NCI-H1694 treated with DMSO at 0.1 percent for 48 hours (cell line): ENCODE measurements at places on chromosomes 16 and 17.

DNA sequence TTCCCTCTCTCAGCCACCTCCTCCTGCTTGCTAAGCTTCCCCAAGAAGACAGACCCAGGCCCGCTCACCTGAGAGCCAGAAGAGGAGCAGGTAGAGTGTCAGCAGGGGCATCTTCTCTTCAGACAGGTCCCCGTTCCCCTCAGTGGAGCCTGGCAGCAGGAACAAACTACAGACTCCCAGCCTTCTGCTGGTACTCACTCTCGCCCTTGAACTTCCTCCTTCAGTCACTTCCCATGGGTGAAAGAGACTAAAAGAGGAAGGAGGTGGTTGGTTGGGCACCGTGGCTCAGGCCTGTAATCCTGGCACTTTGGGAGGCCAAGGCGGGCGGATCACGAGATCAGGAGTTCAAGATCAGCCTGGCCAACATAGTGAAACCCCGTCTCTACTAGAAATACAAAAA, at the start of gene CD300LF:
Gene CD300LF, minus strand, starts transcription at position 168 of the 400 bp plus-strand sequence. Its CDS starts 57 bp downstream, at position 111.
- no peak for DNase-seq

DNA sequence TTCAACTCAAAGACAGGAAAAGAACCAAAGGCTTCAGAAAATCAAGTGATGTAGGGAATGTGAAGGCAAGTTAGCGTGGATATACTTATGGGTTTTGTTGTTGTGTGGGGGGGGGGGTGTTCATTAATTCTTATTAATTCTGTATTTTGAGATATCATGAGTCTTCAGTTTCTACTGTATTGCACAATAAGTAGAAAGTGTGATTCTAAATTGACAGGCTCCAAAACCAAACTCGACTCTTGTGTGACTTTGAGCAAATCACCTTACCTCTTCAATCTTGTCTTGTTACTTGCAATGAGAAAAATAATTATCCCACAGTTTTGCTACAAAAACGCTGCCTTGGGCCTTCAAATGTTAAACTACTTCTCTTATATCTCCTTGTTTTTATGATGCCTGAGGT, 453.9 kb upstream of the GOT2 start:
- DNase-seq, result no peak

DNA sequence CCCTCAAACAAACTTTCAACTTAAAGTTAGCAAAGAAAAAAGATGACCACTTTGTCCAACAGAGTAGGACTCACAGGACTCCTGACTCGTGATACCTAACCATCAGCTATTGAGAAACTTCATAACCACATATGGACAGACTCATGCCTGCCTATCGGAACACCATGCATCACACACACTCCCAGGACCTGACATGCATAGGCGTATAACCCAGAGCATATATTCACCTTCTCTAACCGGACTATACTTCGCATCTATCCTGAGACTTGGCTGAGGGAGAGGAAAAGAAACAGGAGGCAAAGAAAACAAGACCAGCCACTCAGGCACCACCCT, 2.2 kb downstream of the PIP4K2B start:
- DNase-seq, result no peak

DNA sequence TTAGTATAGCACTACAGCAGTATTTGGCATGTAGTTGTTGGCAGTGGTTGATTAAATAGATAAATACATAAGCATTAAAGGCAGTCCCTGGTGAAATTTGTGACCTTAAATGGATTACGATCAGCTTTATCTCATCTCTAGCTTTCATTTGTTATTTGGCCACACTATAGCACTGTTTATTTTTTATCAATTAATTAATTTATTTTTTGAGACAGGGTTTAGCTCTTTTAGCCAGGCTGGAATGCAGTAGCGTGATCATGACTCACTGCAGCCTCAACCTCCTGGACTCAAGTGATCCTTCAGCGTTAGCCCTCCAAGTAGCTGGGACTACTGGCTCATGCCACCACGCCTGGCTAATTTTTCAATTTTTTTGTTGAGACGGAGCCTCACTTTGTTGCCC, 18.7 kb upstream of the ARHGAP17 start:
- no peak for DNase-seq

GRCh38 chr16:27108826-27109665, 42.3 kb downstream of the C16orf82 start:
- no peak for DNase-seq

DNA sequence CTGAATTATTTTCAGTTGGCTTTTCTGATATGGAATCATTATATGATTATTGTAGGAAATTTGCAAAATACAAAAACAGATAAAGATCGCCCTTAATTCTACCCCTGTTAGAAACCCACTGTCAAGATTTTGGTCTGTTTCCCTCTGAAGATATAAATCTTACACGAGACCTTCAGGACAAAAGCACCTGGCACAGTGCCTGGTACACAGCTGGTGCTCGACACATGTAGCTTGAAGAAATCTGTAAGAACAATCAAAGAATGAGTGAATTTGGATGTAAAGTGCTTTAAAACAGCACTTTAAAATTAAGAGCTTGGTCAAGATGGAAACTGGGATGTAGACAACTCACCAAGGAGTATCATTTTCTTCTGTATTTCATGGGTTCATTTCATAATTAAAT, 181.1 kb downstream of the C16orf78 start:
- DNase-seq, result no peak

DNA sequence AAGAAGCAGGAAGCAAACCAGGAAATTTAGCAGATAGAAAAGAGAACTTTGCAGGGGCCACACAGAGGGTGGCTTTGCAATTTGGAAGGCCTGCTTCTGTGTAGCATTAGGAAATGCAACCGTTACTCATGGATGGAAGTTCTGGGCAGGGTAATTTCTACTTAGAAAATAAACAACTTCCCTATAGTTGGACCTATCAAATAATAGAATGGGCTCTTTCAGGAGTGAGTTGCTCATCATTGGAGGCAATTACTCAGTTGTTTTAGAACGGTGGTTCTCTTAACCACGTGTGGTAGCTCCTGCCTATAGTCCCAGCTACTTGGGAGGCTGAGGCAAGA, 25.8 kb upstream of the HS3ST2 start:
- no peak for DNase-seq

DNA sequence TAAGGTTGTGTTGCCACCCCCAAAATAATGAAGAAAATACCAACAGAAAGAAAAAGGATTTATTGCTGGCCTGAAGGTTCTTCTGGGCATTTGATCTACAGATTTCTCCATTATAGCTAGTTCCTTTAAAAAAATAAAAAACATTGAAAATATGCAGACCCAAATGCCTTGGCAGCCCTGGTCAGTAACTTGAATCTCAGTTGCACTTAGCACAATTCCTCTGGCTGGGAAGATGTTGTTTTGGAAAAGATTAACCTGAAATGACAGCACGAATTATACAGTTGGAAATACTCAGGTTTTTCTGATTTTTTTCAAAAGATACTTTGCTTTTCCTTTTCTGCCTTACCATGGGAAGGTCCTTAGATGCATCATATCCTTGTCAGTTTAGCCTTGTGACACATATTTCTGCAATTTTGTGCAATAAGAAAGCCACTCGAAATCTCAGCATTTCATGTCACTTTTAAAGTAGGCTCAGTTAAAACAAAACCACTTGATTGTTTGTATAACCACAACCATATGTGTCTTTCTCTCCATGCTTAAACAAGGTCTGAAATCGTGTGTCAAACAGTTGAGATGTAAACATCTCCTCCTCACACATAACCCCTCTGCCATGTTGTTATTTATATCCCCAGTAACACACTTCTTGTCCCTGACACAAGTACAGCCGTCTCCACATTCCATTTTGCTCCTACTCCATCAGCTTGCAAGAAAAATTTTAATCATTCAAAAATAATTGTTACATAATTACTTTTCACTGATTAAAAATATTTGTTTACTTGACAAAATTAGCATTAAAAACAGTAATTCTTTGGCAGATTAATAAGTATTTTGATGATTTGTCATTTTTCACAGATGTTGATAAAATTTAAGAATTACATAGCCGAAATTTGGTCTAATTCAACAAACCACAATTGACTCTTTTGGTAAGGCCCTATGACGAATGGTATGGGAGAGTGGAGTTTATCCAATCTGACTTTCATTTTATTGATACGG, 61.1 kb downstream of the SIAH1 start:
- DNase-seq, result no peak

GRCh38 chr16:47779201-47780016, 318.3 kb downstream of the PHKB start:
- no peak for DNase-seq

DNA sequence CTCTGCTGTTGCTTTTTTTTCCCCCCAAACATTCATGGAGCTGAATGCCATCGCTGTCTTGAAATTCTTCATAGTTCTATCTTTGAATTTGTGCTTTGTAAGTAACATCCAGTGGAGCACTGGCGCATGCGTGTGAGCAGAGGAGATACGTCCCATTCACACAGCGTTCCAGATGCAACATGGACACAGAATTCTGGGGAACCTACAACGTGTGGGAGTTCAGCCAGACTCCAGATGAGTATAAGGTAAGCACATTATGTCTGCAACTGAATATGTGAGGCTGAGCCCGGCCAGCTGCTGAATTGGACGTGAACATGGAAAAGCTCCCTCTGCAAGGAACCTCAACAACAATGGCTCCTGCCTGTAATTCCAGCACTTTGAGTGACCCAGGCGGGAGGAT, 4.3 kb upstream of the ATP1B2 start:
- DNase-seq, result no peak

GRCh38 chr16:73058616-73059409, 10.9 kb upstream of the ZFHX3 start:
- DNase-seq, result peak; percentile 55

- no peak for DNase-seq
Measured at GRCh38 chr16:69847643-69848042, 85.5 kb downstream of the WWP2 start.
